ENCODE measurements at places on chromosomes 7 and 10.

- H3K4me1 ChIP-seq = no peaks in the 10 kb centered on the region
- H3K27me3 ChIP-seq = no peaks in the 10 kb centered on the region
- no peak overlapping the region for H3K4me3 ChIP-seq
- no peak for DNase-seq
- no peak overlapping the region for H3K27ac ChIP-seq
These were observed 258.6 kb downstream of the CNTNAP2 start for GRCh38 chr7:146375170-146375569.

DNA sequence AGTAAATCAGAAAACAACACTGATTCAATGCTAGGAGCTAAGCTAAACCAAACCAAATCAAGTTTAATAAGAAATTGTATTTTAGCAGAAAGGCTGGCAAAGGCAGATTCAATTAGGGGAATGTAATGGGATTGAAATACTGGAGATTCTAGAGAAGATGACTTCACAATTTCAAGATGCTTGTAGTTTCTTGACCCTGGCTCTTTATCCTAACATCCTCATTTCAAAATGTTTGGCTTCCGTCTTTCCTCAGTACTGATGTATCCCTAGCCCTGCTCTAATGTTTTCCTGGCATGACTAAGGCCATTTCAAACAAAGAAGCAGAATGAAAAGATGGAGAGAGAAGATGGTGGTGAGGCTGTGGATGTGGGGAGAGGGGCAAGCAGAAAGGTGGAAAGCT, 2.7 kb upstream of the JCAD start:
- peaks cover 11% of the 10 kb centered on the region for H3K4me1 ChIP-seq
- no peak for DNase-seq
- H3K36me3 ChIP-seq = no peaks in the 10 kb centered on the region
- peaks cover 46% of the 10 kb centered on the region for H3K27me3 ChIP-seq

- no peaks in the 10 kb centered on the region for H3K36me3 ChIP-seq
- peaks cover 3% of the 10 kb centered on the region for H3K27me3 ChIP-seq
- DNase-seq = no peak
These were observed 74.4 kb downstream of the CYTH3 start for GRCh38 chr7:6197801-6198551.

DNA sequence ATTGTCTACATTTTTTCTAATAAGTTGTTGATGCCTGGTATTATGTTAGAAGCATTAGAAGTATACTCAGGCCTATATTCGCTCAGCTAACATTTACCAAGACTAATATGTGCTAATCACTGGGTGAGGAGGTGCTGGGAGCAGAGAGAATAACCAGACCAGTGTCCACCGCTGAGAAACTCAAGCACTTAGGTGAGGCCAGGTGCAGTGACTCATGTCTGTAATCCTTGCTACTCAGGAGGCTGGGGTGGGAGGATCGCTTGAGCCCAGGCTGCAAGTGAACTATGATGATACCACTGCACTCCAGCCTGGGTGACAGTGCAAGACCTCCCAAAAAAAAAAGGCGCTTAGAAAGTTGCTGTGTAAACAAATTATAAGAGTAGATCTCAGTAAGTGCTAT, 182.2 kb upstream of the AOAH start:
- no peak overlapping the region for H3K27ac ChIP-seq
- H3K4me1 ChIP-seq = no peaks in the 10 kb centered on the region
- DNase-seq = no peak

DNA sequence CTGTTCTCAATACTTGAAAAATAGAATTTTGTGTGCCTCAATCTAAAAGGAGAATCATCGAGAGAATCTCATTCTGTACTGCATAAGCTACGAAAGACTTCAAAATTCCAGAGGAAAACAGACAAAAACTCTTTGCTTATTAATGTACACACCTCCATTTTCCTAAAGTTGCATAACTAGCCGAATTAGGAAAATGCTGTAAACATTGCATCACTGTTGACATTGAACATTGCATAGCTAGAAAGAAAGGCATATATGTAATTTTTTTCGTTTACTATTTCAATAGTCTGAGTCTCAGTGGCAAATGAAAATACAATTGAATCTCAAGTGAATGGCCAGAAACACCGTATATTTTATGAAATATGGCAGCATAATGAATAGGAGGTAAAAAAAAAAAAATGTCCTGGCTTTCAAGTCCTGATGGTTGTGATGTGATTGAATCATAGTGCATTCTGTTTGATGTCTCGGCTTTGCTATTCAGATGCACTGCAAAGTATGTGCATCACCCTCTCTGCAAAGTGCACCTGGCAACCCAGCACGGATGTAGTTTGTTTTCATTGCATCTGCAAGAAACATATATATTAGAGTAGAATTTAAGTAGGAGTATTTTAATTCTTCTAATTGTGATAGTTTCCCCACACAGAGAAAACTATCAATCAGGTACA, 196.7 kb downstream of the VTI1A start:
- DNase-seq = no peak
- no peaks in the 10 kb centered on the region for H3K36me3 ChIP-seq
- no peak overlapping the region for H3K27ac ChIP-seq
- H3K4me3 ChIP-seq = no peak overlapping the region

- peak overlapping the region; percentile 87 for H3K4me3 ChIP-seq
These were observed 1.9 kb downstream of the FZD1 start for GRCh38 chr7:91266067-91266688.

- H3K36me3 ChIP-seq = peaks cover 72% of the 10 kb centered on the region
- no peak for DNase-seq
- peak overlapping the region; percentile 35 for H3K4me3 ChIP-seq
- H3K27ac ChIP-seq = peak overlapping the region; percentile 86
- no peaks in the 10 kb centered on the region for H3K27me3 ChIP-seq
These were observed 10.6 kb downstream of the VOPP1 start for GRCh38 chr7:55561690-55562089.

DNA sequence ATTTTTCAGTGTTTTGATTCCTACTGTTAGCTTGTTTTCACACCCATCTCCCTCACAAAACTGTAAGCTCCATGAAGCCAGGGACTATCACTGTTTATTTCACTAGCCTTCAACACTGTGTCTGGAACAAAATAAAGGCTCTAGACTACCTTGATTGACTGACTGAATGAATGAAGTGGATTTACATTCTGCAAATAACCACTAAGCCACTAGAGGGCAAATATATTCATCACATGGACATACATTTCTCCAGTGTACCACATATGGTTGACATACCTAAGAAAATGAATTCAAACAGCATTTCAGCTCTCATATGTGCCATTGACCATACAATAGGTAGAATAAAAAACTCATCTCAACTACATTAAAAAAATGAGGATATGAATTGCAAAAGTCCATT, 185.9 kb downstream of the RAB11FIP2 start:
- no peak for DNase-seq
- H3K4me3 ChIP-seq = no peak overlapping the region
- no peak overlapping the region for H3K27ac ChIP-seq
- H3K4me1 ChIP-seq = no peaks in the 10 kb centered on the region
- H3K27me3 ChIP-seq = peaks cover 6% of the 10 kb centered on the region
- H3K36me3 ChIP-seq = no peaks in the 10 kb centered on the region

DNA sequence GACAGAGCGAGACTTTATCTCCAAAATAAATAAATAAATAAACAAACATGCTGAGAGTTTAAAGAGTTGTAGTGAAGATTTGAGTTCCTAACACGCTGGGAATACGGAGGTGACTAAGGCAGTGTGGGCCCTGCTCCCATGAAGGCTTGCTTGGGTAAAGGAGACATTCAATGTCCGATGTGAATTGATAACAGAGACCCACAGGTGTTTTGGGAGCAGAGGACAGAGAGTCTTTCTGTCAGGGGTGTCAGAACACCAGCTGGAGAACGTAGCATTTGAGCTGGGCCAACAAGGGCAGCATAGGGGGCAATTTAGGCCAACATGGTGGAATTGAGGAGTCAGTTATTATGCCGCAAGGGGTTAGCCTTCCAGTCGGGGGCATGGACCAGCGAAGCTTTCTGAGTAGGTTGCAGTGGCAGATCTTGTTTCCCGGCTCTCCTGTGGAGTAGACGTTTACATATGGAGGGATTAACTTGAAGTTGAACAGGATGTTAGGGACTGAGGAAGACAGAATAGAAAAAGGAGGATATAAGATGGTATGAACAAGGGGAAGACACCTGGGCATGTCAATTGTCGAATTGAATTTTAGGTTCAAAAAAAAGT, 5.6 kb downstream of the PROSER2 start:
- H3K27ac ChIP-seq = no peak overlapping the region
- no peak overlapping the region for H3K4me3 ChIP-seq
- no peak for DNase-seq
- H3K27me3 ChIP-seq = peaks cover 22% of the 10 kb centered on the region
- peaks cover 4% of the 10 kb centered on the region for H3K4me1 ChIP-seq
- no peaks in the 10 kb centered on the region for H3K36me3 ChIP-seq

DNA sequence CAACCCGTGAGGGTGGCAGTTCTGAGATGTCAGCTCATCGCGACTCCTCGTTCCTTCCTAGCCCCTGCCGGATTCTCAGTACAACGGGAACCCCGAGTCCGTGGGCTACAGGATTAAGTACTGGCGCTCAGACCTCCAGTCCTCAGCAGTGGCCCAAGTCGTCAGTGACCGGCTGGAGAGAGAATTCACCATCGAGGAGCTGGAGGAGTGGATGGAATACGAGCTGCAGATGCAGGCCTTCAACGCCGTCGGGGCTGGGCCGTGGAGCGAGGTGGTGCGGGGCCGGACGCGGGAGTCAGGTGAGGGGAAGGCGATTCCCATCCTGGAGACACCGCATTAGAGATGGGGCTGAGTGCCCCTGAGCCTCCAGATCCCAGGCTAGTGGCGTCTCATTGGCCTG, 568.1 kb upstream of the FOXK1 start:
- H3K27me3 ChIP-seq = no peaks in the 10 kb centered on the region
- H3K36me3 ChIP-seq = no peaks in the 10 kb centered on the region
- H3K4me1 ChIP-seq = no peaks in the 10 kb centered on the region

- H3K4me1 ChIP-seq = peaks cover 3% of the 10 kb centered on the region
- H3K27me3 ChIP-seq = no peaks in the 10 kb centered on the region
- no peak for DNase-seq
- no peak overlapping the region for H3K27ac ChIP-seq
- H3K36me3 ChIP-seq = no peaks in the 10 kb centered on the region
These were observed 16.1 kb downstream of the ST7 start for GRCh38 chr7:116969371-116969902.

DNA sequence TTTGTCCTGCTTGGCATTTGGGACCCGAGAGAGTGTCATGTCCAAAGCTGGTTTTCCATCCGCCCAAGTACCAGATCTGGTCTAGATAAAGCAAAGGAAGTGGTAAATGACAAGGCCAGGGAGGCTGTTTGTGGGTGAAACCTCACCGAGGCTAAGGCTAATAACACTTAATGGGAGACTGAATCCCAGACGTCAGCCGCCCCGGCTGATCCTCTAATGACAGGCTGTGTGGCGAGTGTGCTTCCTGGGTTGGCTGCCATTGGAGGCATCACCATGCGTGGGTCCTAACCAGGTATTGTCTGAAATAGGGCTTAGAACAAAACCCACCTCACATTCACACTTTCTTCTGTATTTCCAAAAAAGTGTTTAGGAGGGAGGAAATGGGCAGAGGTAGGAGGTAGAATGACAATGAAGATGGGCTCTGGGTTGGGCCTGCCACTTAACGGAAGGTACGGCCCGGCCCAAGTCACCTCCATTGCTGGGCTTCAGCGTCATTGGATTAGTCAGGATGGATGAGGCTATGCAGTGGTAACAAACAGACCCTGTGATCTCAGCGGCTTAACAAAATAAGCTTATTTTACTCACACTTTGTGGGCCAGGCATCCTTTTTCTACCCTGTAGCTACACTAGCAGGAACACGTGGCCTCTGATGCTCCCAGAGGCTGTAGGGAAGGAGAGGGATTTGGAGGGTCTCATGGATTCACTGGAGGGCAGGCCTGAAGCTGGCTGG, 59.7 kb downstream of the PROSER2 start:
- DNase-seq = no peak
- H3K27ac ChIP-seq = no peak overlapping the region
- H3K27me3 ChIP-seq = peaks cover 5% of the 10 kb centered on the region
- peaks cover 12% of the 10 kb centered on the region for H3K4me1 ChIP-seq
- H3K36me3 ChIP-seq = no peaks in the 10 kb centered on the region

DNA sequence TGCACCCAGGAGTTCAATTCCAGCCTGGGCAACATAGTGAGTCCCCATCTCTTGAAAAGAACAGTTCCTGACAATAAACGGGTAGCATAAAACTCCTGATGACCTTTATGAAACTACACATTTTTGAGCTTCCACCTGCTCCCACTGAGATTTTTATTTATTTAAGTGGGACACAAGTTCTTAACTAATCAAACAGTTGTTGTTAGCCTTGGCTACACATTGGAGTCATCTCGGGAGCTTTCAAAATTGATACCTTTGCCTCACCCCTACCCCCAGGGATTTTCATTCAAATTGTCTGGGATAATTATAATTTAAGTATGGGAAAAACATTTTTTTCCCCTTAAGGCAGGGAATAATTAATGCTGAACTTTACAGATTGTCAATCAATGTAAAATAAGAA, 39.3 kb downstream of the MALSU1 start:
- peaks cover 5% of the 10 kb centered on the region for H3K36me3 ChIP-seq
- no peaks in the 10 kb centered on the region for H3K27me3 ChIP-seq
- peaks cover 2% of the 10 kb centered on the region for H3K4me1 ChIP-seq
- H3K27ac ChIP-seq = no peak overlapping the region

DNA sequence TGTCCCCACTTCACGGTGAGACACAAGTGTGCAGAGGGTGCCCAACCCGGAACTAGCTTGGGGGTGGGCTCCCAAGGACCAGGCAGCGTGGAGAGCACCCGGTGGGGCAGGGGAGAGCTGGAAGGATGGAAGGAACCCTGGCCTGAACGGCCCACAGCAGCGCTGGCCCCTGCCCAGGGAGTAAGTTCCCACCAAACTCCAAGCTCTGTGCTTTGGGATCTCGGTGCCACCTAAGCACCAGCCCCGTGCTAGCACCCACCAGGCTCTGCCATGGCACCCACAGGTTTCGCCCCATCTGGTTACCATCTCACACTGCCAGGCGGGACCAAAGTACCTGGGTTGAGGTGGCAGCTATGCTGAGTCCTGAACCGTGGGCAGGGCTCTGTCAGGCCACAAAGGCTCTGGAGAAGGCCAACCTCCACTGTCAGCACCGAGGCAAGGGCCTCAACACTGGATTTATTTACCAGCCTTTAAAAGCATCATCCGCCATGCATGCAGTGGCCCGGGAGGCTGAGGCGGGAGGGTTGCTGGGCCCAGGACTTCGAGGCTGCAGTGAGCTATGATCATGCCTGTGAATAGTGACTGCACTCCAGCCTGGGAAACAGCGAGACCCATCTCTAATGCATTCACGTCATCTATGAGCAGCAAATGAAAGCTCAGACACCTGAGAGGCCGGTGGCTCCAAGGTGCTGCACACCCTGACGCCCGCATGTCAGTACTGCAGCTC, 16.0 kb downstream of the GPER1 start:
- peak overlapping the region; percentile 70 for H3K4me3 ChIP-seq
- H3K27ac ChIP-seq = peak overlapping the region; percentile 76
- peaks cover 13% of the 10 kb centered on the region for H3K27me3 ChIP-seq
- H3K4me1 ChIP-seq = peaks cover 30% of the 10 kb centered on the region
- peaks cover 2% of the 10 kb centered on the region for H3K36me3 ChIP-seq

- no peak overlapping the region for H3K4me3 ChIP-seq
- no peak overlapping the region for H3K27ac ChIP-seq
- DNase-seq = no peak
These were observed 7.7 kb upstream of the OPN1SW start for GRCh38 chr7:128783143-128783861.

- no peak overlapping the region for H3K27ac ChIP-seq
- H3K36me3 ChIP-seq = no peaks in the 10 kb centered on the region
- no peak for DNase-seq
These were observed 43.4 kb upstream of the ITGB8 start for GRCh38 chr7:20287317-20287716.

GRCh38 chr10:126160571-126160970, 227.7 kb downstream of the ADAM12 start:
- no peaks in the 10 kb centered on the region for H3K36me3 ChIP-seq
- H3K4me3 ChIP-seq = no peak overlapping the region
- no peak overlapping the region for H3K27ac ChIP-seq
- H3K27me3 ChIP-seq = peaks cover under 1% of the 10 kb centered on the region
- no peak for DNase-seq
